ENCODE measurements at places on chromosomes 16 and 17.

GRCh38 chr17:77708936-77709335, 249.6 kb upstream of the TNRC6C start:
- DNase-seq = no peak

- DNase-seq = no peak
Measured at GRCh38 chr16:15653227-15653626, 3.2 kb downstream of the NDE1 start.

DNA sequence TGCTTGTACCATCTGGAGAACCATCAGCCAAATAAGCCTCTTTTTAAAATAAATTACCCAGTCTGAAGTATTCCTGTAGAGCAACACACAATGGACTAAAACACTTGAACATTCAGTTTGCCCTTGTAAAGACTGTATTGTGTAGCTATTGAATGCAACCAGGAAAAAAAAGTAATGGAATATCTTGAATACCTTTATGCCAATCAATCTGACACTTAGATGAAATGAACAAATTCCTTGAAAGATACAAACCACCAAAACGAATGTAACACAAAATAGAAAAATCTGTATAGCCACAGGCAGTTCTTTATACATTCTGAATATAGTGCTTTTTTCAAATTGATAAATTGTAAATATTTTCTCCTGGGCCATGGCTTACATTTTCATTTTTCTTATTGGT, 63.3 kb upstream of the KCNJ16 start:
- DNase-seq = no peak

GRCh38 chr17:73770849-73771229, 126.6 kb upstream of the SDK2 start:
- no peak for DNase-seq

GRCh38 chr16:4200000-4200780, 41.7 kb downstream of the SRL start:
- peak; percentile 74 for DNase-seq

DNA sequence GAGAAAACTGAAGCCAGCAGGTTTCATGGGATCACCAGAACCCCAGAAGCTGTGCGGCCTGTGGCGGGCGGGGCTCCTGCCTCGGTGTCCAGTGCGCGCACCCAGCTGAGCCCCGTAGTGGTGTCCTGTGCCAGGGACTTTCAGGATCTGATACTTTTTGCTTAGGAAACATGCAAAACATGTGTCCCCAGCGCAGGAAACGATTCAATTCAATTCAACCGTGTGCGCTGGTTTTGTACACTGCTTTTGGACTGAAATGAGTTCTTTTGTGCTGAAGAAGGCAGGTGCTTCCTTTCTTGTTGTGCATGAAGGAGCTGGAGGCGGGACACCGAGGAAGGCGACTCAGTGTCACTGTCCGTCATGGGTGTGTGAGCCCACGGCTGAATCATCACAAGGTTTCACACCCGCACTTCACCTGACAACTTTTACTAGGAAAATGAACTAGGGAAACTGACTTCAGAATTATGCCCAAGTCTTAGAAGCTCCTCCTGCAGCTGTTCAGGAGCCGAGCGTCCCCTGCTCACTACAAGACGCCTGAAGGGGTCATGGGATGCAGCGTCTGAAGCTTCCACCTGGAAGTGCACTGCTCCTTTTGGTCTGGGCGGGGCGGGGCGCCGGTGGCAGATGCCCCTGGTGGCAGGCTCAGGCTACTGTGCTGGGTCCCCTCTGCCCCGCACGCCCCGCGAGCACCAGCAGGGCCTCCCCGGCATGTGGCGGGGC, 31.4 kb upstream of the ZNF750 start:
- no peak for DNase-seq

DNA sequence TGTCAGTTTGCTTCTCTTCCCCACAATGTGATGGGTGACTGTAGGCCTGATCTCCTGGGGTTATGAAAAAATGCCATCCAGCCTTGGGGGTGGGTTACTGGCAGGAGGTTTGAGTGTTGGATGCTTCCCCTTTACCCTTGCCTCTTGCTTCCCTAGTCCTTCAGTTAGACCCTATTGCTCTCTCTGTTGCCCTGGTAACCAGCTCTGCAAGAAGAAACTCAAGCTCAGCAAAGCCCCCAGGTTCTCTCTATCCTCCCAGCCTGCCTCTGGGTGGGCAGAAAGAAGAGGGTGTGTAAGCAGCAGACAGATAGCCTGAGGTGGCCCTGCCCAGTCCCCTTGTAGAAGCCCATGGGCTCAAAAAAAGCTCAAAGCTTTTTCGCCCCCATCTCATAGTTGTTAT, 2.8 kb upstream of the RAPGEFL1 start:
- DNase-seq = no peak

- DNase-seq = no peak
Measured at GRCh38 chr16:30445149-30445407, 596 bp downstream of the SEPHS2 start.

DNA sequence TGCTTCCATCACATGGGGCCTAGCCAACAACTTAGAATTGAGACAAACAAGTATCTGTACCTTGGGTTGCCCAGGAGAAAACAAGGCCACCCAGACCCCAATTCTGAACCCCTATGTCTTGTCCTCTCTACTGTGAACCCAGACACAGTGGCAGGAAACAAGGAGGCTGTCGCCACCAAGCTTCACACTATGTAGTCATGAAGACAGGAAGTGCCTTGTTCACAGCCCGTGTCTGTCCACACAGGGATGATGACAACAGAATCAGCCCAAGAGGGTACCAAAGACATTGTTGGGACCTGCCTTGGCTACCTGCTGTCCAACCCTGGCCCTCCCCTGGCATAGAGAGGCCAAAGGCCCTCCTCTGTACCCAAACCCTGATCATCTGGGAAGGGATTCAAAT, 84.8 kb downstream of the CDYL2 start:
- DNase-seq = no peak

DNA sequence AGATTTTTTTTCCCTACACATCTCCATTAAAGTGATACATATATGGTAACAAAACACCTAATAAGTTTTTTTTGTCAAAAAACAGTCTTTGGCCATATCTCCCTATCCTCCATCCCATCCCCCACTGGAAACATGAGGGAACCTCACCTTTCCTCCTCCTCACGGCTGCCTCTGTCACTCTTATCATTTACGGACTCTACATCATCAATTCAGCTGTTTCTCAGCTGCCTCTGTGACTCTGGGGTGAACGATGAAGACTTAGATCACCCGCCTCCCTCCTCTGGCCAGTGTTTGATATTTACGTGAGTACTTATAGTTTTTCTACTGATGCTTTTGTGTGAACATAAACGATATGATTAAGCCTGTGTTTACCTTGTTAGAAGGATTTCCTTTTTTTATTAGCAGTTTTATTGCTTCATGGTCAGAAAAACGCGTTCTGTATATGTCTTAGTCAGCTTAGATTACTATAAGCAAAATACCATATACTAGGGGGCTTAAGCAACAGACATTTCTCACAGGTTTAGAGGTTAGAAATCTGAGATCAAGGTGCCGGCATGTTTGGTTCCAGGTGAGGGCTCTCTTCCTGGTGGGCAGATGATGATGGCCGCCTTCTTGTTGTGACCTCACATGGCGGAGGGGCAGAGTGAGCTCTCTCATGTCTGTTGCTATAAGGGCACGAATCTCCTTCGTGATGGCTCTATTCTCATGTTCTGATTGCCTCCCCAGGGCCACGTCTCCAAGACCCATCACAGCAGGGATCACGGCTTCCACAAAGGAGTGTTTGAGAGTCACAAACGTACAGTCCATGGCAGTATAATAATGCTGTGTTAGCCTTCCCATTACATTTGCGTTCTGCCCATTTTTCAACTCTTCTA, 32.1 kb downstream of the DNAH17 start:
- no peak for DNase-seq

DNA sequence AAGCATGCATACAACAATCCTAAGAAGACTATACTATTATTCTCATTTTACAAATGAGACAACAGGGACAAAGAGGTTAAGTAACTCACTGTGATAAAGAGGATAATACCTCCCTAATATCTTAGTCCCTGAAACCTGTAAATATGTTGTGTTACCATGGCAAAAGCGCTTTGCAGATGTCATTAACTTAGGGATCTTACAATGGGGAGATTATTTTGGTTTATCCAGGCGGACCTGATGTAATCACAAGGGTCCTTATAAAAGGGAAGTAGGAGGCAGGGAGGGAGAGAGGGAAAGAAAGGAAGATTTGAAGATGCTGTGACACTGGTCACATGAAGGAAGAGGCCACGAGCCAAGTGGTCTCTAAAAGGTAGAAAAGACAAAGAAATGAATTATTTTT, 164.7 kb downstream of the CNTNAP4 start:
- DNase-seq = no peak

Data from H1 (cell line).